ENCODE measurements at places on chromosomes 12 and 14.

DNA sequence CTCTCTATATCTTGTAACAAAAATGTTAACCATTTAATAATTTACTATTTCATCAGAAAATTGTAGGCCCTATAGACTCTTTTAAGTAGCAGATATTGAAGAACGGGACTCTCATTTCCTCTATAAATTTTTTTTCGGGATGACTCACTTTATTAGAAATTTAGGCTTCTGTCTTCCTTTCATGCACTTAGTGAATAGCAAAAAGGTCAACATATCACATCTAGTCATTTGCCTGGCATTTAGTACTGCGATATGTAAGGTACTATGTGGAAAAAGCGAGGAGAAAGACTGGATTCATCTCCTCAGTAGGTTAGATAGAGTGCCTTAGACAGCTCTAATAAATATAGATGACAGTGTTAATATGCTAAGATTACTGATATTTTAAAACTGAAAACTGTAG, 166.3 kb upstream of the PTPRQ start:
- no peak for DNase-seq

DNA sequence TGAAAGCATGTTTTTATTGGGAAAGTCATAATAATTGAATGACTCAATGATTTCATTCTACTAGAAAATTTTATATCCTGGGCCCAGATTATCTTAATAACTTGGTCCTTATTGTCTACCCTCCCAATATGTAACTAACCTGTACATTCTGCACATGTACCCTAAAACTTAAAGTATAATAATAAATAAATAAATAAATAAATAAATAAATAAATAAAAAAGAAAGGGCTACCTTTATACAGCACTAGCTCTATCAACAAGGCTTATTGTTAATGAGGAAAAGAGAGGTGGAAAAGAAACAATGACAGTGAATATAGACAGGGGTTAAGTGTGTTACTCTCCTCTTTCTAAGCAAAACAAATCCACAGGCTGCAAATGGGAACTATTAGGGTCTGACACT, 83.6 kb downstream of the GRIN2B start:
- no peak for DNase-seq

DNA sequence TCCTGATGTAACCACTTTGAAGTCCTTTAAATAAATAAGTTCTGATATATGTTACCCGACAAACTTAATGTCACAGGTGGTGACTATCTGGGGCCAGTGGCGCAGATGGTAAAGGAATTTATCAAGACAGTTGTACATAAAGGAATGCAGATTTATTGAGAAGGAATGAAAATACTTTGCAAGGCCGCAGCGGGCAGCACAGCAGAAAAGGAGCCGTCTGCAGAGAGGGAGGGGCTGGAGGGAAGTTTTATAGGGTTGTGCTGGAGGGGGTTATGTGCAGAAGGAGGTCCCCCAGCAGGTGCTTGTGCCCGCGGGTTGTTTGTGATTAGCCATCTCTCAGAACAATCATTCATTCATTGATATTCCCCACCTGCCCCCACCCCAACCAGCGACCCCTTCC, 17.4 kb downstream of the GPRC5D start:
- no peak for DNase-seq

DNA sequence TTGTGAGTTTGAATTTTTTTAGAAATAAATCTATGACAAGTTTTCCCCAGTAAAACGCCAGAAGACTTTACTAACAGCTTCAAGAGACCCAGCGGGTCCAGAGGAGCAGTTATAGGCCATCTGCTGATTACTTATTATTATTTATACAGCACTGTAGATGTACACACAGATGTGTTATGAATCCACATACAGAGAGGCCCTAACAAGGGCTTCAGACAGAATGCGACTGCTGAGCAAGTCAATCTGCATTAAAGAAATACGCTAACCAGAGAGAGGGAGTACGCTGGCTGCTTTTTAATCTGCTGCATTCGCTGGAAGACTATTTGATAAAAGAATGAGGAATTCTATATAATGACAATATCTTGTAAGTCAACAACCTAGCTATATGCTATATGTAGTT, 32.5 kb downstream of the ATF7 start:
- DNase-seq, result no peak

DNA sequence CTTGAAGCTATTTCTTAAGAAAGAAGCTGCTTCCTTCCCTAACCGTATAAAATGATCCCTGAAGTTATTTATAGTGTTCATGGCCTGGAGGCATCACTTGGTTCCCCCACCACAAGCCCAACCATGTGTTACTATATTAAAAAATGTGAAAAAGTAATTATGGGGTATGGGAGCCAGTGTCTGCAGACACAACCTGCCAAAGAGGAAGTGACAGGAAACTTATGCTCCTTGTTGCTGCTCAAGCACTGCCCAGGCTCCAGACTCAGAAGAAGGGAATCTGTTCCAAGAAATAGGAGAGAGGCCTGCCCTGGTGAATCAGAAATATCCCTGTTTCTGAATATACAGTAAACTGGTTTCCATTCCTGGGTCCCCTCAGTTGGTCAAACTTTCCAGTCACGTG, 217.2 kb upstream of the BMP4 start:
- DNase-seq, result no peak

- no peak for DNase-seq
These were observed 2.3 kb upstream of the TRAFD1 start for GRCh38 chr12:112122823-112123690.

DNA sequence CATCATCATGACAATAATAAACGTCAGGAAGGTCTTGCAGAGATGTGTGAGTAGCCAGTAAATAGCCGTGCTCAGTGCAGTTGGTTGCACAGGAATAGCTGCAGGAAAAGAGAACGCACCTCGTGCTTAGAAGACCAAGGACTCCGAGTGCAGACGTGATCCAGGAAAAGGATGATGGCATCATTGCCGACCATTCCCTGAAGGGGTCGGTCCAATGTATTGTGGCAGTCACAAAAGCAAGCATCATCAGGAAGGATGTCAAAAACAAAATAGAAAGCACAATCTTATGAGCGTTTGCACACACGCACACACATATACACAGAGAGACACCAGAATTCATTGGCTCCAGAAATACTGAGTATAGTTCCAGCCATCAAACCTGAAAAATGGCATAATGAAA, 12.8 kb downstream of the DUSP6 start:
- DNase-seq, result no peak

- no peak for DNase-seq
These were observed 15.5 kb upstream of the PCNX1 start for GRCh38 chr14:70891737-70892136.

- DNase-seq, result no peak
These were observed 23.1 kb downstream of the ASB2 start for GRCh38 chr14:93953263-93953662.

- DNase-seq, result no peak
These were observed 351.0 kb upstream of the FKBP4 start for GRCh38 chr12:2443776-2444175.

DNA sequence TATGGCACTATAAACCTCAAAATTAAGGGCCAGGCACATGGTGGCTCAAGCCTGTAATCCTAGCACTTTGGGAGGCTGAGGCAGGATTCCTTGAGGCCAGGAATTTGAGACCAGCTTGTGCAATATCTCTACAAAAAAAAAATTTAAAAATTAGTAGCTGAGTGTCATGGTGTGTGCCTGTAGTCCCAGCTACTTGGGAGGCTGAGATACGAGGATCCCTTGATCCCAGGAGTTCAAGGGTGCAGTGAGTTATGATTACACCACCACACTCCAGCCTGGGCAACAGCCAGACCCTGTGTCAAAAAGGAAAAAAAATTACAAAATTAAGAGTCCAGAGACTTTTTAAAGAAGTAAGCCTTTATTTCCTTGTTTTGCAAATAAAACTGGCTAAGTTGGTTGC, 1.8 kb upstream of the GCN1 start:
- no peak for DNase-seq

GRCh38 chr14:26370115-26370514, 227.7 kb downstream of the NOVA1 start:
- DNase-seq, result no peak

- DNase-seq, result no peak
These were observed 13.9 kb downstream of the ATL1 start for GRCh38 chr14:50573862-50574261.

- no peak for DNase-seq
These were observed 57.9 kb downstream of the OTX2 start for GRCh38 chr14:56752428-56752827.

DNA sequence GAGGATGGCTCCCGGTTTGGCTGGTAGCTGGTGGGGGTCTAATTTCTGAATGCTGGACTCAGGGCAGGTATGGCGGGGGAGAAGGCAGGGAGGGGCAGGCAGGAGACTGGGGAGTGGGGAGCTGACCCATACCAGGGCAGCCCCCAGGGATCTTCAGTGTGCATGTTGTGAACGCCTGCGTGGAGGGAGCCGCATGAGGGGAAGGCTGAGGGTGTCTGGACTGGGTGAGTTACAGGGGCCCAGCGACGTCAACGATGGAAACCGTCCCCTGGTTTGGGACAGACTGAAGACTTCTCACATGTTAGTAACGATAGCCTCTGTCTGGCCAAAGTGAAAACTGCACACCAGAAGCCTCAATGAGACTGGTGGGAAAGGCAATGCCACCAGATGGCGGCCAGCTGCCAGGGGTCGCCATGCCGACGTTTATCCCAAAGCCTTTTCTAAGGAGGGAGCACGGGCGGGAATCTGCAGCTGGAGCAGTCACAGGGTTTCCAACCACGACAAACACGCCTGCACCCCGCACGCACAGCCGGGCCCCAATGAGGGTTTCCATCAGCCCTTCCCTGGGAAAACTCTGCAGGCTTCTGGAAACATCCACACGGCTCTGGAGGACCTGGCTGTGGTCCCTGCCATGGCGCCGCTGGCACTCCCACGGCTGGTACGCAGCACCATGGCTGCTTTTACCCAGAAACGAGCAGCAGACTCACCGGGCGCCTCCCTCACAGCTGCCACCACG, 14.0 kb downstream of the PGAM5 start:
- no peak for DNase-seq

- no peak for DNase-seq
These were observed 45.6 kb upstream of the MIS18BP1 start for GRCh38 chr14:45298423-45299117.

- no peak for DNase-seq
These were observed 140.5 kb downstream of the AKAP6 start for GRCh38 chr14:32469388-32470160.

GRCh38 chr14:56160088-56160487, 41.9 kb downstream of the PELI2 start:
- no peak for DNase-seq

DNA sequence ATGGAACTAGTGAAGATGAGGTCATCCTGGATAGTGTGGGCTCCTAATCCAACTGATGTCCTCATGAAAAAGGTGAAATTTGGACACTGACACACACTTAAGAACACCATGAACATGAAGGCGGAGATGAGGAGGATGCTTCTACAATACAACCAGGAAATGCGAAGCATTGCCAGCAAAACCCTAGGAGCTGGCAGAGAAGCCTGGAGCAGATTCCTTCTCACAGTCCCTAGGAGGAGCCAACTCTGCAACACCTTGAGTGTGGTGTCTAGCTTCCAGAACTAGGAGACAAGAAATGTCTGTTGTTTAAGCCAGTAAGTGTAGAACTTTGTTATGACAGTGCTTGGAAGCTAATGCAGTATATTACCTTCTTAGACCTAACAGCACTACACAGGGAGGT, 191.9 kb upstream of the PWP1 start:
- DNase-seq, result no peak

DNA sequence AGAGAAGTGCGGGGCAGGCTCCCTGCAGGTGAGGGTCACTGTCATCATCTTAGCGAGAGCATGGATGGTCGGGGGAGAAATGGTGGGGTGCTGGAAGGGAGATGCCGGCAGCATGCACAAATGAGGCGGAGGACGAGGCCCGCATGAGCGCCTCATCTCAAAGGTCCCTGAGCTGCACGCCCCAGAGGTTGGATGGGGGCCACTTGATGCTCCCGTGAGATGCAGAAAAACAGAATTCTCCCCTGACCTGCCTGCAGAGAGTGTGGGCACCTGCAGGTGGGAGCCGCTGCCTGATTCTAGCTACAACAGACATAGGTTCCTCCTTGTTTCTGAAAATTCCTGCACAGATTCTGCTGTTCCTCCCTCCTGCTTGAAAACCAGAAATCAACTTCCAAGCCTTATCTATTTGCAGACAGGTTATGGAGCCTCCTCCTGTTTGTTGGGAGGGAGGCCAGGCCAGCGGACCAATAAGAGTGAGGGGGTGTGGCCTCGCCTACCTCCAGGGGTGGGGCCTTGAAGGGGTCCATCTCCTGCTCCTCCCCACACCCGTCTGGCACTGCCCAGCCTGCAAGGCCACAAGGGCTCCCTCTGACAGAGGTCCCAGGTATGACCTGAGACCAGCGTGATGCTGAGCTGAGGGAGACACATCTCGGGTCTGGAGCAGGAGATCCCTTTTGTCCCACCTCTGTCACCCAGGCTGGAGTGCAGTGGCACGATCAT, 67.2 kb downstream of the KDM2B start:
- no peak for DNase-seq

GRCh38 chr12:132566516-132567131, 43.8 kb downstream of the LRCOL1 start:
- DNase-seq, result no peak

DNA sequence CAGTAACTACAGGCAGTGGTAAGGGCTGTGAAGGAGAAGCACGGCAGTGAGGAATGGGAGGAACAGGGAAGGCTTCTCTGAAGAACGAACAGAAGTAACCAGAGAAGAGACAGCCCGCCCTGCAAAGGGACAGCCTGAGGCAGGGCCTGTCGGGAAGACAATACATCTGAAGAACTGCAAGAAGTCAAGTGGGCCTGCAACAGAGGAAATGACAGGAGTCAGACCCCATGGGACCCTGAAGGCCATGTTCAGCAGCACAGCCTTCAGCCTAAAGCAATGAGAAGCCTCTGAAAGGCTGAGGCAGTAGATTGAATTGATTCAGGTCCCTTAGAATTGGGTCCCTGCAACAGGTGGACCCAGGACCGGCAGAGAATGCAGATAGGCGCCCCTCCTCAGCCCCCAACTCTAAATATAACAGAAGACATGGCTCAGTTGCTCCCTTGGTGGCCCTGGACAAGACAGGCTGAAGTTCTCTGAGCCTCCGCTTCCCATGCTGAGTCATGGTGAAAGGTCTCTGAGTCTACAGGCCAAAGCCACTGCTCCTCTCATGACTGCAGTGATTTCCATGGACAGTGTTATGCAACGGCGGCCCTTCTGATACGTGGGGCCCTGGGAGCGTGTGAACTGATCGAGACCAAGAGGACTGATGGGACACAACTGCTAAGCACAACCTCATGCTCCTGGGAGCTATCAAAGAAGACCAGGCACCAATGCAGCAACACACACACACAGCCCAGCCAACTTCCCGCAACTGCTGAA, 10.8 kb upstream of the ACTR6 start:
- no peak for DNase-seq

DNA sequence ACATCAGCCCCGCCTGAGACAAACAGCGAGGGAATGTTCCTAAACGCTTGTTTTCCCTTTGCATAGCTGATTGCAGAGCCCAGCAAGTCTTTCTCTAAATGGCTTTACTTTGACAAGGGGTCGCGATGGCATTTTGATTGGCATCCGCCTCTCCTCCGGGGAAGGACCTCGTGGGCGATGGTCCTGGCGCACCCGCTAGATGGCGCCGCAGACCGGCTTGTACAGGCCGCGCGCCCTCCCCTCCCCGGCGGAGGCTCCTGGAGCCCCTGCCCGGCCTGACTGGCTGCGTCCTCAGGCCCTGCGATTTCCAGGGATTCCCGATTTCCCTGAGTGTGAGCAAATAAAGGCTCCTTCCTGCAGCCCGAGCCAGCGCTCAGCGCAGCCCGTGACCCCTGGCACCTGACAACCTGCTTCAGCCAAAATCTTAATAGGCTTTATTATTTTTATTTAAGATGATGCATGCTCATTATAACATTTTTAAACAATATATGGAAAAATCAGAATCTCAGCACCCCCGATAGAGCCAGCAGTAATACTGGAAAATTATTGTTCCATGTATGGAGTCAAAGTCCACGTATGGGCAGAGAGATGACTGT, 468.3 kb downstream of the AACS start:
- no peak for DNase-seq
